NCI-H82 (cell line): ENCODE measurements at places on chromosomes 7 and 10.
A peak's percentile ranks its signal among the peaks of the same experiment; 100 is the strongest.

DNA sequence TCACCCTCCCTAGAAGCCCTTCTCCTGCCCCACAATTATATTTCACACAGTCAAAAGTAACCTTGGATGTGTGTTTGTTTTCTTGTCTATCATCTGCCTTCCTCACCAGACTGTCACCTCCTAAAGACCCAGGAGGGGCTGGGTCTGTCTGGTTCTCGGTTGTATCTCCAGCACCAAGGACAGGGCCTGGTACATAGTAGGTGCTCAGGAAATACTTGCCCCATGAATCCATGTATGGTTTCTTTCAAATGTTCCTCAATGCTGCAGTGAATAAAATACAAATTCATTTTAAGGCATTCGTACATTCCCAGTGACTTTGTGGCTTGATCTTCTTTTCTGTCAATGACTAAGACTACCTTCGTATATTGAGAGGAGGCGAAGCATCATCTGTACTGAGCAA lies 122.9 kb upstream of the ZNF716 start:
- no peak for DNase-seq

GRCh38 chr7:74202841-74203556 lies 6.8 kb upstream of the LAT2 start:
- DNase-seq: peak; percentile 59

GRCh38 chr10:20931156-20931795 lies 34.2 kb upstream of the NEBL start:
- no peak for DNase-seq

- DNase-seq: no peak
Measured at GRCh38 chr10:34826857-34827766, 12.0 kb upstream of the PARD3 start.

DNA sequence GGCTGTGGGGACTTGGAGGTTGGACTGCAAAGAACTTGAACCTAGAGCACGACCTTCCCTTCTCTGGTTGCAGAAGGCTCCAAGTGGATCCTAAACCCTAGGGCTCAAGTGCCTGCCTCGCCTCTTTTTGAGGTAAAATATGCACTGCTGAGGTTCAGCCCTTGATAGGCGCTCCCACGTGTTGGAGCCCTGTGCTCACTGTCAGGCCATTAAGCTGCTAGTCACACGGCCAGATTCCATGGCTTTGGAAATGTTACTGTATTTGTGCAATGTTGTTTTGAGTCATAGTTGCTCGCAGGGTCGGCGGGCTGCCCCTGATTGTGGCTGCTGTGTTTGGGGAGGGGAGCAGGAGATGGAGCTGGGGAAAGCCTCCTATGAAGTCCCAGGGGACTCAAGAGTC lies 39.8 kb upstream of the PCBD1 start:
- peak; percentile 53 for DNase-seq

GRCh38 chr10:48677625-48678024 lies 7.0 kb upstream of the WDFY4 start:
- DNase-seq: no peak

GRCh38 chr7:46664453-46664852 lies 743.4 kb upstream of the IGFBP3 start:
- no peak for DNase-seq

DNA sequence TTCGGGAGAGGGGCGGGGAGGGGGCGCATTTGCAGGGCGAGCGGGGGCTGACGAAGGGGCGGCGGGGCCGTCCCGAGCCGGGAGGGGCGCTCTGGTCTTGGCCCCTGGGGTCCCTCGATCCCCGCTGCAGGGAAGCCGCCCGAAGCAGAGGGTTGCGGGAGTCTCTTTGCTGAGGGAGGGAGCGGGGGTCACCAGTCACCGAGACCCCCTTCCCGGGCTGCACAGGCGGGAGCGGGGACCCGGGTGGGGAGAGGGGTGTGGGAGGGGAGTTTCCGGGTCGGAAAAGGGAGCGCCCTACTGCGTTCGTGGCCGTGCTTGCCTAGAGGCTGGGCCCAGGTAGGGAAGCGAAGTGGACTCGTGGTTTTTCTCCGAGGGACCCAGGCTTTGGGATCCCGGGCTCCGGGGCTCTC lies 422 bp downstream of the AP1S1 start:
- no peak for DNase-seq

DNA sequence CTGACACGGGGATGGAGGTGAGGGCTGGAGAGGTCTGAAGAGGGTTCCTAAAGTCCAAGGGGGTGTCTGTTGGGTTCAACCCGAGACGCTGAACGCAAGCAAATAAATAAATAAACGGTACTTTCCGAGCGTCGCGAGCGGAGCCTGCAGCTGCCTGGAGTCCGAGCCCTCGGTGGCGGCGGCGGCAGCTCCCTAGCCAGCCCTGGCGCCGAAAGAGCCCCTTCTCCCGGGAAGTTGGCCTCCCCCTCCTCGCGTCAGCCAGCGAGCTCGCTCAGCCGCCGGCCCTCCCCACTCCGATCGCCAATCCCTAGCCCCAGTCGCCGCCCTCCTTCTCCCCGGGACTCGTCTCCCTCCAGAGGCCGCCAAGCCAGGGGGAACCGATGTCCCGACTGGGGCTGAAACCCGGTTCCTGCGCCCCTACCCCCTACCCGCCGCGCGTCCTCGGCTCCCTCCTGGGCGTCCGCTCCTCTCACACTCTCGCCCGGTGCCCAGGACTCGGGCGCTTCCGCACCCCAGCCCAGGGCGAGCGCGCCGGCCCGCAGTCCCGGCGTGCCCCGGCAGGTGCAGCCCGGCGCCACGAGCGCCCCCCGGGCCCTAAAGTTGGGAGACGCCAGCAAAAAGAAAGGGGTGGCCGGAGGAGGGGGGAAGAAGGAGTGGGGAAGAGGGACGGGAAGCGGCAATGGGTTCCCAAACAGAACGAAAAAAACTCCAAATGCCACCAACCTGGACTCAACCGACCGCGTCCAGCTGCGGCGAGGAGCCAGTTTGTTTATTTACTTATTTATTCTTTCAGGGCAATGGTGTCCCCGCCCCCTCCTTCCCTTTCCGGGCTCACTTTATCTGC lies at the start of gene GFRA1:
TSS of gene GFRA1 (minus strand) at position 767 of the 844 bp plus-strand sequence. CDS start 1,177 bp downstream, outside the sequence.
- peak; percentile 22 for DNase-seq

DNA sequence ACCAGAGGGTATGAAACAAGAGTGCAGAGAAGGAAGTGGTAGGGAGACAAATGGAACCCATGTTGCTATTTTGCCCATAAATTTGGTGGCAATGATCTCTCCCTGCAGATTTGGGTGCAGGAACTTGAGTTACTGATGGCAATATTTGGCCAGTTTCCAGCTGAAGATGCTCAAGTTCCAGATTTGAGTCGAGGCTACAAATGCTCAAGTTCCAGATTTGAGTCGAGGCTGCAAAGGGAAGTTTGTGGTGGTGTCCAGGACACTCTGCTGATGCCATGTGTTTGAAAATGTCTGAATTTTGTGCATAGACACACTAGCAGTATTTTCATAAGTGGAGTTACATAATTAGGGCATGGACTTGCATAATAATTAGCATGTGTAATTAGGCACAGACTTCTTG lies 40.8 kb downstream of the TBXAS1 start:
- DNase-seq: no peak

DNA sequence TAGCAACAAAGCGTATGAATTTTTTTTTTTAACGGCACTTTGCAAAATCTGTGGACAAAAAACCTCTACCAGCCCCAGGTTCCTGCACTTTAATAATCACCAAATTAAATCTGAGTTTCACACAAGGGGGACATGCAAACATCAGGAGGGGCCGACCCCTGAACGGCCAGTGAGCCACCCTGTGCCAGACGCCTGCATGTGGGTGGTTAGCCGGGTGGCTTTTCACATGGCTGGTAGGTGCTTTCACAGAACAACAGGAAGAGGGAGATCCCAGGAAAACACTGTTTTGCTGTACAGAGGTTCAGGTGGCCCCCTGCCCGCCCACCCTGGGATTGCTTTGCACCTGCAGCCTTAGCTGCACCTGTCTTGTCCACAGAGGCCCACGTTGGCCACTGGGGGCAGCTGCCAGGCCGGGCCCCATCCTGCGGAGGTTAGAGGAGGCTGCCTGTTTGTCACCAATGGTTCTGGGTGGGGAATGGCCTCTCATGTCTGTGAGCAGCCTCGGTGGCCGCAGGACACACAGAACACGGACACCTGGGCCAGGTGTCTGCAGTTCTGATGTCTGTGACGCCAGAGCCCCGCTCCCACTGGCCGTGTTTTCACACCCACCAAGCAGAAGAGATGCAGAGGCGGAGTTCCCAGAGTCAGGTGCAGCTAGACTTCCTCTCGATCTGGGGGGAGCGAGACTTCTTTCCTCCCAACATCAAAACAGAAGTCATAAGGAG lies 107.7 kb downstream of the FAM53B start:
- DNase-seq: no peak

GRCh38 chr10:15775513-15775912 lies 55.8 kb upstream of the ITGA8 start:
- DNase-seq: no peak

DNA sequence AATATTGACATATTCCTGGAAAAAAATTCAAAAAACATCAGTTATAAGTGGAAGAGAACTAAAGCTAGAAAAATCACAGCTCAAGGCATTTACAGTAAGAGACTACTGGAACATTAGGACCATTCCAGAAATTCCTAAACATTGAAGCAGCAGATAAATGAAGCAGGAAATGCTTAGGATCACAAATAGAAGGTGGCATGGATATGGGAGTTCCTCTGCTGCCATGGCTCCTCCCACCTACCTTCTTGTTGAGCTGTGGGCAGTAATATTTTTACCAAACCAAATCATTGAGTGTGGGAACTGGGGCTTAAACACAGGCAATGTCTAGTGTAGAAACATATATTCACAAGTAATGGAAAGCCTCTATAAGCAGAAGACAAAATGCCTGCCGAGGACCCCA lies 292.8 kb downstream of the ANKRD7 start:
- no peak for DNase-seq

- DNase-seq: no peak
Measured at GRCh38 chr7:24200407-24200966, 83.5 kb upstream of the NPY start.

- DNase-seq: no peak
Measured at GRCh38 chr10:567869-568268, 121.6 kb downstream of the DIP2C start.

DNA sequence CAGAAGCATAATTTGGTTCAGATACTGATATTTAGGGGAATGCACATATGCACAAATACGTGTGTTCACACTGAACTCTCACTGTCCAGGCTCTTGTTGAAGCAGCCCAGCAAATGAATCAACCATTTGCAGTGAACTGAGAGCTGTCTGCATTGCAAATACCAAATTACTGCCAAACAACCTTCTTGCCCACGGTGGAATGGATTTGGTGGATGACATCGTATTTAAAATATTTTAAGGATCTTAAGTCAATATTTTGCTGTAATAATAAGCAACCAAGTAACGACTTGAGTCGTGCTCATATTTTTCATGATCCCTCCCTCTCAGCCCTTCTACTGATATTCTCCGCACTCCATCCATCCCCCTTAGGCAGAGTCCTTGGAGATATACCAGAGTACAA lies 107.9 kb upstream of the FEZF1 start:
- no peak for DNase-seq

DNA sequence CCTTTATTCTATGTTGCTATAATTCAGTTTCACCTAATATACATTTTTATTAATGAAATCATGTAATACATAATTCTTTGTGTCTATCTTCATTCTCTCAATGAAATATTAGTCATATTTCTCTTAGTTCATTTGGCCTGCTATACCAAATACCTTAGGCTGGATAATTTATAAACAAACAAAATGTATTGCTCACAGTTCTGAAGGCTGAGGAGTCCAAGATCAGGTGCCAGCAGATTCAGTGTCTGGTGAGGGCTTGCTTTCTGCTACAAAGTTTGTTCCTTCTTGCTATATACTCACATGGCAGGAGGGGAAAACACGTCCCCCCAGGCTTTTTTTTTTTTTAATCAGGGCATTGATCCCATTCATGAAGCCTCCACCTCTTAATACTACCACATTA lies 143.4 kb upstream of the GRB10 start:
- no peak for DNase-seq

GRCh38 chr7:116802746-116803152 lies 59.6 kb upstream of the CAPZA2 start:
- DNase-seq: peak; percentile 57

- DNase-seq: no peak
Measured at GRCh38 chr10:36730316-36730715, 395.1 kb upstream of the ANKRD30A start.

DNA sequence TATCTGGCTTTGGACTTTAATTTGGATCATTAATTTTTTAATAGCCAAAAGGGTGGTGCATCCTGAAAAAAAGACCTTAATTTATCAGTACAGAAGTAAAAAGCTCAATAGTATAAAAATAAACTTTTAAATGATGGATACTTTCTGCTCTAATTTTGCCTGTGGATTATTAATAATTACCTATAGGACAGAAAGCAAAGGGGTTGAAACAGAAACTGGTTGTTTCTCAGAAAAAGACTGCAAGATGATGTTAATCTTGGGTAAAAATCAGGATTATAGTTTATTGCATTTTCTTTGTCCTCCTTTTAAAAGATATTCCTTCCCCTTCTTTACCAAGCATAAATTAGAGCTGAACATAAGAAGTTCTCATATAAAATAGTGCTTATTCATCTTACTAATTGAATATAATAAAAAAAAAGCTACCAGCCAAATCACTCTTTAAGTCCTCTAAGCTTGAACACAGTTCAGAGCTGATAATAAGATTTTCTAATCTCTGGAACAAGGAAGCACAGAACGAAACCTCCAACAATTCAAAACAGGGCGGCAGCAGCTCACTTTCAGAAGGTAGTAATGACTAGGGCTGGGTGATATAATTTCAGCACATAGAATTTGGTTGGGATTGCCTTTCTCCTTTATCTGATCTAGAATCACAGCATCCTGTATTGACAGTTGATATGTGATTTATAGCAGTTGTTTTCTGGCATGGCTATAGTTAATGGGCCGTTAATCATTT lies 8.1 kb upstream of the GPR85 start:
- DNase-seq: peak; percentile 78

DNA sequence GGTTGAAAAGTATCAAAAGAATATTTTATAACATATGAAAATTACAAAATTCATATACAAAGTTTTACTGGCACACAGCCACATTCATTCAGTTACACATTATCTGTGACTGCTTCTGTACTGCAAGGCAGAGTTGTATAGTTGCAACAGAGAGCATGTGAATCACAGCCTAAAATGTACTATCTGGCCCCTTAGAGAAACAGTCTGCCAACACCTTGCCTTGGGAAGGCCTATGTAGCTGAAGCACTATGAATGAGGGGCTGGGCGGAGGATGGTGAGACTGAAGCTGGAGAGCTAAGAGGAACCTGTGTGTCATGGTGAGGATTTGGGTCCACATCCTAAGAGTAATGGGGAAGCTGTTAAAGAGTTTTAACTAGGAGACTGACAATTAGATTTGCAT lies 35.7 kb downstream of the PDZD8 start:
- no peak for DNase-seq

GRCh38 chr10:93471110-93471651 lies 11.0 kb downstream of the MYOF start:
- DNase-seq: no peak
